ENCODE measurements at places on chromosomes 6 and 20. TPM values are rescaled to one million over a fixed set of nuclear protein-coding genes. Genes with fewer than 3 reads are reported as not detected.

DNA sequence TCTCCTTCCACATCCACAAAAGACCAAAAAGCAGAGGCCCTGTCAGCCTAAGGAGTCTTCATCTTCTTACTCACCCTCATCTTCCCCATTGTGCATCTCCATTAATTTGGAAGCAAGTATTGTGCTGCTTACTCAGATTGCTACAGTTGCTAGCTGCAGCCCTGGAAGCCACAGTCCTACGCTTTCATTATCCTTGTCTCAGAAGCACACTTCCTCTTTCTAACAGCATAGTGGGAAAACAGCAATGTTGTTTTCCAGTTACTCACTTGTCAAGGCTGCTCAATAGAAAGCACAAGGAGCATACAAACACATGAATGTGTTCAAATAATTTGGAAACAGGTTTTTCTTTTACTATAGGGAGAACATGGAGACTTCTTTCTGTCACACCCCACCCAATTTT is 76.6 kb upstream of the RBM24 start:
- no peak overlapping the region for H3K27ac ChIP-seq
- no peak overlapping the region for H3K4me3 ChIP-seq
- H3K36me3 ChIP-seq = no peaks in the 10 kb centered on the region
- H3K4me1 ChIP-seq = no peaks in the 10 kb centered on the region
- DNase-seq = no peak

Gene SCAF8
- 51.5 TPM for total RNA-seq

GRCh38 chr6:150368762-150369161 is at the start of gene IYD:
IYD (plus strand) TSS chr6:150369012; CDS start chr6:150369032, 20 bp downstream.
- H3K27ac ChIP-seq = no peak within 1 kb of the TSS
- H3K36me3 ChIP-seq = no peaks in the 10 kb centered on the region
- no peak for DNase-seq
- peaks cover 5% of the 10 kb centered on the region for H3K4me1 ChIP-seq
- H3K4me3 ChIP-seq = no peak within 1 kb of the TSS
- no peaks in the 10 kb centered on the region for H3K27me3 ChIP-seq

Gene FAM209B
- 0.81 TPM for total RNA-seq
